ENCODE measurements at places on chromosomes 11 and 22. TPM values are rescaled to one million over a fixed set of nuclear protein-coding genes. Genes with fewer than 3 reads are reported as not detected.

Gene HORMAD2
- total RNA-seq: not detected

Gene FAM111B
- 0.44 TPM for total RNA-seq

Gene EIF3M
- total RNA-seq: 393 TPM

Gene GAB4
- not detected for total RNA-seq

Gene HBB
- 334 TPM for total RNA-seq

Gene ARHGEF17
- 38.2 TPM for total RNA-seq

Gene AGBL2
- 2.3 TPM for total RNA-seq

Gene JRKL
- 6.7 TPM for total RNA-seq

Gene TSGA10IP
- not detected for total RNA-seq

Gene LGR4
- total RNA-seq: 34.2 TPM

Gene SYT8
- total RNA-seq: 12.1 TPM

Gene AMOTL1
- total RNA-seq: 35.5 TPM

Gene MRGPRX4
- total RNA-seq: not detected

Gene RASSF10
- 3.9 TPM for total RNA-seq

Gene CTSF
- 98.6 TPM for total RNA-seq

Gene CLDN5
- 65.1 TPM for total RNA-seq

Gene APOA5
- not detected for total RNA-seq

Gene MS4A7
- 39.0 TPM for total RNA-seq

Gene MIOX
- total RNA-seq: not detected

Gene SLC29A2
- total RNA-seq: 7.5 TPM

Gene DEUP1
- total RNA-seq: 0.59 TPM

Gene TEX12
- total RNA-seq: not detected

Gene EXPH5
- 16.8 TPM for total RNA-seq

Gene NXPE4
- total RNA-seq: 0.29 TPM

Gene APOL4
- 41.3 TPM for total RNA-seq

Gene OR8D1
- not detected for total RNA-seq

Gene PICALM
- 336 TPM for total RNA-seq

Gene CHCHD10
- 22.8 TPM for total RNA-seq

Gene PKNOX2
- total RNA-seq: 0.66 TPM

Gene KDM2A
- 47.0 TPM for total RNA-seq

Gene IL17REL
- not detected for total RNA-seq

Gene OR51B4
- not detected for total RNA-seq

Gene E2F8
- total RNA-seq: not detected

Gene C22orf42
- not detected for total RNA-seq

Gene TOP3B
- 20.2 TPM for total RNA-seq

Gene SCGB1C1
- total RNA-seq: not detected

Gene TRIM6
- total RNA-seq: 6.1 TPM

Gene CAPN5
- 6.1 TPM for total RNA-seq

Gene OR8J3
- not detected for total RNA-seq

Gene C11orf42
- total RNA-seq: not detected

Gene PARVG
- 26.2 TPM for total RNA-seq

Gene XKR3
- total RNA-seq: not detected

Gene OR4A16
- total RNA-seq: not detected

Gene USH1C
- not detected for total RNA-seq

Gene POU2F3
- total RNA-seq: 7.0 TPM

Gene KRTAP5-10
- not detected for total RNA-seq

Gene SORL1
- total RNA-seq: 64.0 TPM

Gene HEPHL1
- not detected for total RNA-seq

Gene RAB3IL1
- total RNA-seq: 22.6 TPM

Gene INS
- not detected for total RNA-seq

Gene PRG3
- total RNA-seq: not detected

Gene SLC17A6
- total RNA-seq: not detected

Gene TUBGCP6
- 66.2 TPM for total RNA-seq

Gene MMP27
- 0.33 TPM for total RNA-seq

Gene TMPRSS5
- 4.9 TPM for total RNA-seq

Gene MUC5B
- not detected for total RNA-seq

Gene HBG1
- total RNA-seq: not detected

Gene FAU
- 1,230 TPM for total RNA-seq

Gene SLC16A8
- total RNA-seq: 1.3 TPM
